Fibroblast of skin of right biceps (primary cell): ENCODE measurements at places on chromosomes 11 and 22.
A peak's percentile ranks its signal among the peaks of the same experiment; 100 is the strongest.

GRCh38 chr11:128448200-128448886 is 139.0 kb downstream of the ETS1 start:
- DNase-seq, result peak; percentile 66

- DNase-seq, result no peak
Observed at GRCh38 chr11:15705891-15706290, 591.2 kb downstream of the INSC start.

DNA sequence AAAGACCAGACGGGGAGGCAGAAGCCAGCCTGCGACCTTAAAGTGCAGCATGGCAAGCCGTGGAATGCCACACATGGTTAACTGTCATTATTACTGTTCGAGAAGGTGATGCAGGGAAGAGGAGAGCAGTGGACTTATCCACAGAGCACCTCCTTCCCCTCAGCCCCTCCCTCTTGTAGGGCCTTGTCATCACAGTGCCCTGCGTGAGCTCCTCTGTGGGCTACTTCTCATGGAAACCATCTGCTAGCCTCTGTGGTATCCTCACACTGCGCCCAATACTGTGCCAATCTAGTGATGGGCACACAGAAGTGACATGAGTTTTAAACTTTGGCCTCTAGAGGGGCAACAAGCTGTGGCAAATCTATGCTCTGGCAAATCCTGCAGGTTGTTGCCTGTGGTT is 18.2 kb upstream of the CCDC134 start:
- no peak for DNase-seq

DNA sequence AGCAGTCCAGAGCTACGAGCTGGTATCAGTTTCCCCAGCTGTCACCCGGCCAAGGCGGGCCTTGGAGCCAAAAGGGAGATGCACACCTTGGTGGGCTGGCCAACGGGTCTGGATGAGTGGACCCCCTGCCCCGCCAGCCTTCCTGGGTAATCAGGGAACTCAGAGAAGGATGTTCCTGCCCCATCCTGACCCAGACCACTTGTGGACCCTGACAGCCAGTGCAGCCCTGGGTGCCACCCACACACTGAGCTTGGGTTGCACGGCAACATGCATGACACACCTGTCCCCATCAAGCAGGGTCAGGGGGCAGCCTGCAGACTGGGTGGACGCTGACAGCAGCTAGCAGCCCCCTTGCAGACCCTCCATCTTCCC is 8.6 kb downstream of the SLC25A1 start:
- no peak for DNase-seq

GRCh38 chr11:13286279-13286821 is 8.8 kb downstream of the BMAL1 start:
- DNase-seq, result no peak

DNA sequence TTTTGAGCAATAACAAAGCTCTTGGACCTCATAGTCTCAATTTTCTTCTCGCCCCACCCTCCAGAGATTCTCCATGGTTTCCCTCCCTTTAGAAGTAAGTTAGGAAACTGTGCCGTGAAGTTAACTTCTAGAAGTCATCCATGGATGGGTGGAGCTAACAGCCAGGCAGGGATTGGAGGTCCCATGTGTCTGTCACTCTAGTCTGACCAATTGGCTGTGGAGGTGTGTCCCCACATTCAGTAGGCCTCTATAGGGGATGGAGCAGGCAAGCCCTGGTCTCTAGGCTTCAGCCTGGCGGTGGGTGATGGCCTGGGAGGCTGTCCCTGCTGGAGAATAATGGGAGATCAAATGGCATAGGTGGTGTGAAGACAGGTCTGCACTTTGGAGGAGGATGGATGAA is 50.7 kb downstream of the TP53I11 start:
- peak; percentile 83 for DNase-seq

- no peak for DNase-seq
Observed at GRCh38 chr11:63032457-63032856, 16.8 kb upstream of the SLC22A8 start.

GRCh38 chr11:67492801-67493547 is 10.1 kb downstream of the AIP start:
- no peak for DNase-seq

- DNase-seq, result peak; percentile 70
Observed at GRCh38 chr11:37786214-37786755, 1188.2 kb upstream of the RAG2 start.

- DNase-seq, result no peak
Observed at GRCh38 chr22:19480173-19480568, 451 bp downstream of the CDC45 start.

- DNase-seq, result no peak
Observed at GRCh38 chr11:45104006-45104789, 42.2 kb upstream of the PRDM11 start.

- DNase-seq, result peak; percentile 80
Observed at GRCh38 chr11:9053316-9054035, 37.9 kb downstream of the SCUBE2 start.

GRCh38 chr11:119041821-119042514 is 11.3 kb upstream of the SLC37A4 start:
- no peak for DNase-seq

DNA sequence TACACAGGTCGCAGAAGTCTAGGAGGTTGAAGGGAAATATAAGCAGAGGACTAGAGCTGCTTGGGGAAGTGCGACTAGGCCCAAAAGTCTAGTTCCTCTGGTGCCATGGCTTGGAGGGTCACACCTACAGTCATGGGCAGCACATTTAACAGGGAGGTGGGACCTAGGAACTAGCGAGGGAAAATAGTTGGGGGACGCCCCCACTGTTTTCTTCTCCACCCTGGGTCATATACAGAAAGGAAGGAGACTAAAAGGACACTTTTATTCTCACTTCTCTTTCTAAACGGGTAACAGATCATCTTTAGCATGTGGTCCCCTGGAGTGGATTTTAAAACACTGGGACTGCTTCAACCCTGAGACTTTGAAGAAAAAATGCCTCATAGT is 16.6 kb downstream of the APIP start:
- DNase-seq, result peak; percentile 12

GRCh38 chr11:118851970-118852369 is 31.7 kb upstream of the CXCR5 start:
- no peak for DNase-seq

- DNase-seq, result no peak
Observed at GRCh38 chr11:4084406-4085125, 10.0 kb upstream of the RRM1 start.

DNA sequence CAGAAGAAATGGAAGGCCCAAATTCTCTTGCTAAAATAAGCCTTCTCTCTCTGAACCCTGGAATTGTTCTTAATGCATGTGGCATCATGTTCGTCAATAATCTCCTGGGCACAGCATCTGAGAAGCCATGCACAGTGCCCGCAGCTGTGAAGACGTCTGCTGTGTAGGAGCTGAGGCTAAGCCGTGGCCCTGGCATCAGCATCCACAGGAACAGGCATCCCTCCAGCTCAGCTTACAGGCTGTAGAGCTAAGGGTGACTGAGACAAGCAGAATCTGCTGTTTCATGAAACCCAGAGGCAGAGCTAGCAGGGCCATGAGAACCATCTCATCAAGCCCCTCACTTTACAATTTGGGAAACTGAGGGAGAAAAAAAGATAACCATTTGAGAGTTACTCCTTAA is 60.6 kb downstream of the SEZ6L start:
- no peak for DNase-seq

DNA sequence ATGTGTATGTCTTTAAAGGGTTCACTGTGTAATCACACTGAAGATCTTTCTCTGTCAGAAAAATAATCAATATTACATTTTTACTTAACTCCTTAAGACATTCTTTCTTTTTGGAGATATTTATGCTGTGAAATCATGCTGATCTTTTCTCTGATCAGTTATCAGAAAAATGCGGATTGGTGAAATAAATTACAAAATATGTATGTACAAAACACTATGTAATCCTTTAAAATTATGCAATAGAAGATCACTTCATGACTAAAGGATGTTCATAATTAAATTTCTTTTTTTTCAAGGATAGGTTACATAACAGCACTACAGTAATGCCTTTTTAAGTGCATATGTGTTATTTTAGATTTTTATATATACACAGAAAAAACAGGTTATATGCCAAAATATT is 24.7 kb downstream of the BTBD10 start:
- no peak for DNase-seq

GRCh38 chr11:15177491-15177890 is 62.8 kb downstream of the INSC start:
- no peak for DNase-seq

- no peak for DNase-seq
Observed at GRCh38 chr11:119149018-119149785, at the start of gene ABCG4. TSS of gene ABCG4 (plus strand) at chr11:119149052. CDS start at chr11:119149966, 914 bp downstream.

- DNase-seq, result peak; percentile 44
Observed at GRCh38 chr11:35550374-35551036, 25.1 kb upstream of the PAMR1 start.

DNA sequence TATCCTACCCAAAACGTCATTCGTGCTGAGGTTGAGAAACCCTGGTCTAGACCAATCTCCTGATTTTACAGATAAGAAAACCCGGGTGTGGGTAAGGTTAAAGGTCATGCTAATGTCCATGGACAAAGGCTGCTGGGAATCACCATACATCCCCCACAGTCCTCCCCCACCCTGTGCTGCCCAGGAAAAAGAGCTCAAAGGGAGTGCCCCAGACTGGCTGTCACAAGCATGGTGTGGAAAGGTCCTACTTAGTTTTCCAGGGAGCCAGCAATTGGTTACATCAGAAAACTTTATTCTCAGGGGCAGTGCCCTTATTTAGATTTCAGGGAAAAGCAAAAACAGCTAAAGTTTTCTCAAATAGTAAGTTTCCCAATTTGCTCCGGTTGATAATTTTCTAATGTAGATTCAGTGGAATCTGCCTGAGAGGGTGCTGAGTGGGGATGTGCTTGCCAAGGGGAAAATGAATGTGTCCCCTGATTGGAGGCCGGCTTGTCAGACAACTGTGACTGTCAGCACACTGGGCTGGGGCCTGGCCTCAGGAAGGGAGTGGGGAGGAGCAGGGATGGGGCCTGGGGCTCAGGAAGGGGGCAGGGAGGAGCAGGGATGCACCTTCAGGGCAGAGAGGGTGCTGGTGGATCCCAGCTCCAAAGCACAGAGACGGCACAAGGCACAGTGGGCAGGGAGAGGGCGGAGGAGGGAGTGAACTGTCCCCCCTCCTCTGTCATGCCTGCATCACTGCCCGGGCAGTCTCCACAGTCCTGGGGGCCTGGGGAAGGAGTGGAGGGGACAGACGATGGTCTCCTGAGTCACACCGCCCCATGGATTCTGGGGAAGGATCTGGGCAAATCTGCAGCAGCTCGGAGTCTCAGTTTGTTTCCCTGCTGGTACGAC is 263.6 kb downstream of the KIRREL3 start:
- no peak for DNase-seq

DNA sequence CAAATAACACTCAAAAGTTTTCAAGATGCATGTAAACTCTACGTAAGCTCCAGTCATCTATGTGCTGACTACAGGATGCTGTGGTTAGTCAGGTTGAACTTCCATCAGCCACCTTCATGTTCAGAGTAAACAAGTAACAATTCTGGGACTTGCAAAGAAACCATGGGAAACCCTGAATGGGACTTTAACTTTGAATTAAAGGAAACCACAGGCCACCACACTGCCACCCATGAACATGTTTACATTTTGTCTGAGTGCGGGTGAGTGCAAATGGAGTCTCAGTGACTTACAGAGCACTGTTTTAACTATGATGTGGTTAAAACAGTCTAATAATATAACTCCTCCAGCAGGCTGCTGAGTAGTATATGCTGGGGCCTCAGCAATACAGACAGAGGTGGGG is 12.9 kb upstream of the SYTL2 start:
- DNase-seq, result peak; percentile 33

GRCh38 chr11:99098751-99099150 is 78.0 kb downstream of the CNTN5 start:
- DNase-seq, result no peak

DNA sequence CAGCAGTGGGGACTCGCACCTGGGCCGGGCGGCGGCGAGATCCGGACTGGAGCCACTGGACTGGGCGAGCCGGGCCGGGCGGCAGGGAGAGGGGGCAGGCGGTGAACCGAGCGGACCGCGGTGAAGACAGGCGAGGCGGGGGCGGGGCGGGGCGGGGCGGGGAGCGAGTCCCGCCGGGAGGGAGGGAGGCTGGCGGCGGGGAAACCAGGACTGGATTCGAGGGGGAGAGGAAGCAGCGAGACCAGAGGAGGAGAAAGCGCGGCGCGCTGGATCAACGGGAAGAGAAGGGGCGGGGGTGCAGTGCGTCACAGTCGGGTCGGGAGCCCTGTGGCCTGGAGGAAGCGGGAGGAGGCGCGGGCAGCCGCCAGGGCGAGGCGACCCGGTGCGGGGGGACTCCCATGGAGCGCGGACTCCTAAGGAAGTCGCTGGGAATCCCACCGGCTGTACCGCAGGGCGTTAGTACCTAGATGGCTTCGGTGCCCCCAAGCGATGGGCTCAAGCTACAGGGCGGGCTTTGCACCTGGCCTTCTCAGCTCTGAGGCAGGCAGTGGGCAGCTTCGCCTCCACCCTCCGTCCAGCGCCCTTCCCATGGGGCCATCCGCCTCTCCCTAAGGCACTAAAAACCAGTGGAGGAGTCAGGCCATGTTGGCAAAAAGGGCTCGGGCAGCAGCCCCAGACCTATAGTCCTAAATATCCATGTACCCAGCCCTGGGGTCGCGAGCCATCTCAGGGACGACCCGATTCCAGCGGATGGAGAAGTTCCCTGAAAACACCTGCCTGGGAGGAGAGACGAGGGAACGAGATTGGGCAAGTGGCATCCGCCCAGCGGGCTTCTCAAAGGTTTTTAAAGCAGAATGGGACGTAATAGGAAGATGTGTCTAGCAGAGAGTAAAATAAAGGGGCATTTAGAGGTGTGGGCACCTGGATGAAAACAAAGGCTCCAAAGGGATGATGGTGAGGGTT is at the start of gene TMEM121B:
TSS of gene TMEM121B (minus strand) at position 128 of the 963 bp plus-strand sequence. CDS start 233 bp downstream, outside the sequence.
- DNase-seq, result peak; percentile 64

- no peak for DNase-seq
Observed at GRCh38 chr22:22074634-22075381, 92.2 kb upstream of the TOP3B start.

GRCh38 chr11:66327171-66328030 is 8.8 kb downstream of the RIN1 start:
- DNase-seq, result peak; percentile 84

DNA sequence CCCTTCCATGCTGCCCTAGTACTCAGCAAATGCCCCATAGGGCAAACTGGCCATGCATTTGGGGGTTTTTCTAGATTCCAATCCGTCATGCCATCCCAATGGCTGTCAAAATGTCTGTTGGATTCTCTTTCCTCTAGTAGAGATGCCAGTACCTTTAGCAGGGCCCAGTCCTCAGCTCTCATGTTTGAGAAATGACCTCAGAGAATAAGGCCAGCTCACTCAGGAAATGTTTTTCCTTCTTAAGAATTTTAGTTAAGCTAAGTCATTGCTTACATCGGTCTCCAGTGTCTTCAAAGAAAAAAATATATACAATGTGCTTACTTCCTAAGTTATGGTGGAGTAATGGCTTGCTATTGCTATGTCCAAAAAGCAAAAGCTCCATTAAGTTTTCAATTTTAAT is 14.1 kb upstream of the ALKBH3 start:
- DNase-seq, result peak; percentile 24

- no peak for DNase-seq
Observed at GRCh38 chr11:105786741-105787140, 176.9 kb downstream of the GRIA4 start.

DNA sequence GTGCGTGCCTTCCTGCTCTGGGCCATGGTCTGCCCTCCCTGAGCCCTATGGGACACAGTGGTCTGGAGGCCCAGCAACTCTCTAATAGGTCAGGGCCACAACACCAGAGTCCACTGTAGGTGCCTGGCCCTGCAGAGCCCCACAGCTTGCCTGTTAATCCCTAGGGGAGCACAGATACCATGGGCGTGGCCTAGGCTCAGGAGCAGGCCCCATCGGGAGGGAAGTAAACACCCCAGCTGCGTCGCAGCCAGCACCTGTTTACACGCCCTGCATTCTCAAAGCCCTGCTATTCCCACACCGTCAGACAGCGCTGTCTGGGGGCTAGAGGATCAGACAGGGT is 2.5 kb downstream of the KCTD17 start:
- DNase-seq, result no peak

GRCh38 chr11:79434283-79434682 is 6.5 kb downstream of the TENM4 start:
- DNase-seq, result no peak
